Amniotic stem cell (primary cell): ENCODE measurements at places on chromosomes 1 and 21.

DNA sequence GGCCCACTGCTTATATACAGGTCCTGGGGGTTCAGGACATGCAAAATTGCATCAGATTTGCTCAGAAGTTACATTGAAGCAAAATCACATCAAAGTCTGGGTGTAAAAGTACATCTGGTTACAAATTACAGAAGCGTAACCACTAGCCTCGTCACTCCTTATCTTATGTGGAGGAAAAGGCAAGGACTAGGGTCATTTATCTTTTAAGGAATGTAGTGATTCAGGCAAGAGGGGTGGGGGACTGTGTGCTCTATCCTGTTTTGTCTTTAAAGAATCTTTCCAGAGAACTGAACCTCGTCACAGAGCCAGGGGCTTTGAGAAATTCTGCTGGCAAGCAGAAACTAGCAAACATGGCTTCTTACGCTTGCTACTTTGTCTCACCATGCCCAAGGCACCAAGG, 61.1 kb upstream of the RAB4A start:
- DNase-seq = no peak

DNA sequence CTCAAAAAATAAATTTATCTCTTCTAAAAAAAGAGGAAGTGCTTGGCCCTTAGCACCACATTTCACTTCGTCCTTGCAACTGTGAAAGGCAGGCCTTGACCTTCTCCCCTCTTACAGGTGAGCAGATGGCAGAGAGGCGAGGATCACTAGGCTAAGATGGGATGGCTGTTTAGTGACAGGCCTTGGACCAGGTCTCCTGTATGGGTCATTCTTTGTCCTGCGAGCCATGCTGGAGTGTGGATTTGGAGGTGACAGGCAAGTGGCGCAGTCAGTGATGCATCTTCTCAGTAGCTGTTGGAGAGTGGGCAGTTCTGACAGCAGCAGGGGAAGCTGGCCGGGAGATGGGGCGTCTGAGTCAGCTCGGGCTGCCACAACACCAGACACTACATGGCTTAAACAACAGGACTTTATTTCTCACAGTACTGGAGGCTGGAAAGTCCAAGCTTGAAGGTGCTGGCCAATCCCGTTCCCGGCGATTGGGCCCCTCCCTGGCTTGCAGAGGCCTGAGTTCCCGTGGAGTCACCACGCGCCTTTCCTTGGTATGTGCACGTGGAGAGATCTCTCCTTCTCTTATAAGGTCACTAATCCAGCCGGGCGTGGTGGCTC, 16.5 kb downstream of the SLC27A3 start:
- no peak for DNase-seq

- DNase-seq = no peak
Observed at GRCh38 chr1:64065571-64065970, 137.9 kb upstream of the UBE2U start.

GRCh38 chr1:60054374-60054773, 19.2 kb downstream of the C1orf87 start:
- no peak for DNase-seq
